Left renal cortex interstitium (tissue), 4 donors: ENCODE measurements at places on chromosomes 5 and 9. TPM values are rescaled to one million over a fixed set of nuclear protein-coding genes. Genes with fewer than 3 reads are reported as not detected.

Gene AGPAT2
- 61.8 TPM for polyA plus RNA-seq

GRCh38 chr9:113446323-113446740, 17.2 kb upstream of the RGS3 start:
- DNase-seq = no peak

GRCh38 chr9:14533867-14534640, 159.2 kb downstream of the ZDHHC21 start:
- DNase-seq = no peak

DNA sequence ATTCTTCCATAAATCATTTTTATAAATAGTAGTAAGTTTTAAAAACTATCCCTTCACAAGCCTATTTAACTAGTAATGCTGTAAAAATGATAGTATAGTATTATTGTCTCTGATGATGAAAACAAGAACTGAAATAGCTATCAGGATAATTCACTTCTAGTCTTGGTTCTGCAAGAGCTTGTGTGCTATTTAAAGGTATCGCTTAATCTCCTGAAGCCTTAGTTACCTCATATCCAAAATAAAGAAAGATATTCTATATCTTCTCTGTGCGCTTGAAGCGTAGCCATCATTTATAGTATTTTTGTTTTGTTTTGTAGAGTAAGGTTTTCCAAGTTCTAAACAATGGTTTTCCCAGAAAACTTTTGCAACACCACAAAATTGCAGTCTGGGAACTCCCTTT, 180.1 kb downstream of the TMC1 start:
- DNase-seq = no peak
